ENCODE measurements at places on chromosomes 5 and 9. TPM values are rescaled to one million over a fixed set of nuclear protein-coding genes. Genes with fewer than 3 reads are reported as not detected.

Gene GRXCR2
- total RNA-seq = not detected

Gene PAEP
- not detected for total RNA-seq

Gene AMBP
- total RNA-seq = 1.5 TPM

Gene OMD
- 0.37 TPM for total RNA-seq

Gene SPAAR
- total RNA-seq = 1.1 TPM

Gene PRRX2
- 0.85 TPM for total RNA-seq

Gene C5orf34
- 5.0 TPM for total RNA-seq

Gene KCNV2
- not detected for total RNA-seq

Gene CCL27
- not detected for total RNA-seq

Gene FGD3
- 2.3 TPM for total RNA-seq

Gene DOCK2
- 4.8 TPM for total RNA-seq

Gene ANXA2R
- total RNA-seq = 1.1 TPM

Gene FGF10
- 5.1 TPM for total RNA-seq

Gene PKD2L2
- total RNA-seq = not detected

Gene RNF180
- 1.2 TPM for total RNA-seq

Gene HACD4
- 2.5 TPM for total RNA-seq

Gene SPARC
- total RNA-seq = 258 TPM

Gene KIF27
- total RNA-seq = 3.0 TPM

Gene DNAI1
- total RNA-seq = not detected

Gene OR1Q1
- not detected for total RNA-seq

Gene NNT
- total RNA-seq = 81.3 TPM

Gene CATSPER3
- 0.85 TPM for total RNA-seq

Gene NTRK2
- total RNA-seq = 2.3 TPM

Data from colonic mucosa (tissue), 4 donors.